ENCODE measurements at places on chromosomes 12 and 14.
A peak's percentile ranks its signal among the peaks of the same experiment; 100 is the strongest.

GRCh38 chr12:979349-979748, 11.7 kb upstream of the ERC1 start:
- no peak for DNase-seq

GRCh38 chr12:104816845-104817503, 141.1 kb downstream of the SLC41A2 start:
- peak; percentile 16 for DNase-seq

DNA sequence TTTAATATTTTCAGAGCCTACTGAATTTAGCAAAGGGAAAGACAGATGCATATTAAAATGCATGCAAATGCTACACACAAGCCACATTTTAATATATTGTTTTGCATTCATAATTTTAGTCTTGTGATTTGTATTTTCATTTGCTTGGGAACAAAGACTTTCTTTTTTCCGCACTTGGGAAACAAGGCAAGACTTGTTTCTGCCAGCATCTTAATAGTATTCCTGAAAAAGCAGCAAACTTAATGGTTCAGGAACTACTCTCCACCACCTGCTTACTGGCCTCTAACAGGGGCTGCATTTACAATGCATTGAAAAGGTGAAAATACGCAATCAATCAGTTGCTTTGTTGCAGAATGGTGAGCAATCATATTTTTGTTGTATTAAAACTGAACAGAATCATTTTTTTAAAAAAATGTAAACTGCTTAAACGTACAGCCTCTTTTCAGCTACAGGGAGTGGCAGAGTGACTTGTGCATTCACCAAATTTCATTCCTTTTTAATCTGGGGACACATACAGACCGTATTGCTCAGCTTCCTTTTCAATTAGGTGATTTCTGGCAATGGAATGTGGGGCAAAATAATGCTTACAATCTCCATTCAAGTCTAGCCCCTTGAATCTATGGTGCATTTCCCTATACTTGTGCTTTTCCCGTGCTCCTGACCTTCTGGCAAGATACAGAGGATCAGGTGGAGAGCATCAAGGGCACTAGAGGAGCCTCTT, 144.1 kb upstream of the BTG1 start:
- peak; percentile 87 for DNase-seq

GRCh38 chr14:92651758-92652406, 96.5 kb downstream of the LGMN start:
- DNase-seq: no peak

DNA sequence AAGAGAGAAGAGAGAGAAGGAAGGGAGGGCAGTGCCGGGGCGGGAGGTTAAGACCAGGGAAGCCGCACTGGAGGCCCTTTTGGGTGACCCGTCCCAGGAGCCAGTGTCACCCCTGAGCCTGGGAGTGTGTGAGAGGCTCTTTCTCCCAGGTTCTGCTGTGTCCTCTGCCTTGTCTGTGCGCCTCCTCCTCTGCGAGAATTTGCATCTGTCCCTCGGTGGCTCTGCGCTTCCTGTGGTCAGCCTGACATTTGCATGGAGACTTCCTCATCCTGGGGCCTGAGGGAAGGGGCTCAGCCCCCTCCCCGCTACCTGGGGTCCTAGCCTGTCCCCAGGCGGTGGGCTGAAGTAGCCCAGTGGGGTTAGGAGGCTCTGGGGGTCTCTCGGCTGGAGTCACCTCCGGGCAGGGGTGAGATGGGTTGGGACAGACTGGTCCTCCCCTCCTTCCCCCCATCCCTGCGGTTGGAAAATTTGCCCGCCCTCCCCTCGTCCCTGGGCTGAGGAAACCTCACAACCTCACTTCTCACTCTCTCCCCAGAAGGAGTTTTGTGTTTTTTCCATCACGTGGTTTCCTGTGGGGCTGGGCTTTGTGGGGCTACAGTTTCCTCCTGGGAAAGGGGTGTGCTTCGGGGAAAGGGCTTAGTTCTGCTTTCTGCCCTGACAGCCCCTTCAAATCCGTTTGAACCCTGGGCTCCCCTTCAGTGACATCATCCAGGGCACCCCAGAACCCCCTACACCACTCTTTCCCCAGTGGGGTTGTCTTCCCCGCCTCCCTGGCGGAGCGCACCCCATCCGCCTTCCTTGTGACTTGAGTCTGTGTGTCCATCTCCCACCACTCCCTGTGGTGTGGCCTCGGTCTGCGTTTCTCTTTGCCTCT, 2.5 kb downstream of the PTPN6 start:
- peak; percentile 75 for DNase-seq

DNA sequence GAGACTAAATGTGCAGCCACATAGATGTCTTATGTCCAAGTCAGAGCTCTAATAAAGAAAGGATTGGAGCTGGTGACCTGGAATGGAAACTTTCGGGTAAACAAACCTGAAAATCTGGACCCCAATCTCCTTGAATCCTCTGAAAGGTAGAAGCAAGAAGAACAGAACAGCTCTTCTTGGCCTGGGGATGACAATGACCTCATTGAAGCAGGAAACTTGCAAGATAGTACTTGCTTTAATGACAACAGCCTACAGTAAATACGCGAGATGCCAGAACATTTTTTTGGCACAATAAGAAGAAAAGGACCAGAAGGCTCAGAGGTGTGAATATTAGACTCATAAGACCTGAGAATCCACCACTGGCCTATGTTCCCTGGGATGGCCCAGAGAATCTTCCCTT, 4.1 kb upstream of the PRIMA1 start:
- no peak for DNase-seq

DNA sequence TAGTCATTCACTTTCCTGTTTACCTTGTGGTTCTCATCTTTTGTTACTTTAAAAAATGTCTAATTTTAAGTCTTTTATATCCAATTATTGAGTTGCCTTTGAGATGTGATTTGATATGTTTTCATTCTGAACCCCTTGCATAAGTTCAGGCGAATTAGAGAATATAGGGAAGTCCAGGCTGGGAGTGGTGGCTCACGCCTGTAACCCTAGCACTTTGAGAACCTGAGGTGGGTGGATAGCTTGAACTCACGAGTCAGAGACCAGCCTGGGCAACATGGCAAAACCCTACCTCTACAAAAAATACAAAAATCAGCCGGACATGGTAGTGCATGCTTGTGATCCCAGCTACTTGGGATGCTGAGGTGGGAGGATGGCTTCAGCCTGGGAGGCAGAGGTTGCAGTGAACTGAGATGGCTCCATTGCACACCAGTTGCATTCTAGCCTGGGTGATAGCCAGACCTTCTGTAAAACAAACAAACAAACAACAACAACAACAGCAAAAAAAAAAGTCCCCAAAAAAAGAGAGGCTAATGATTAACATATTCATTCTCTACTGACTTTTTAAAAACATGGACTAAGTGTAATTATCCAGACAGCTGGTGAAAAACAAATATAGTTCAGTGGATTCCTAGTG, 451.1 kb upstream of the RGS6 start:
- DNase-seq: no peak

DNA sequence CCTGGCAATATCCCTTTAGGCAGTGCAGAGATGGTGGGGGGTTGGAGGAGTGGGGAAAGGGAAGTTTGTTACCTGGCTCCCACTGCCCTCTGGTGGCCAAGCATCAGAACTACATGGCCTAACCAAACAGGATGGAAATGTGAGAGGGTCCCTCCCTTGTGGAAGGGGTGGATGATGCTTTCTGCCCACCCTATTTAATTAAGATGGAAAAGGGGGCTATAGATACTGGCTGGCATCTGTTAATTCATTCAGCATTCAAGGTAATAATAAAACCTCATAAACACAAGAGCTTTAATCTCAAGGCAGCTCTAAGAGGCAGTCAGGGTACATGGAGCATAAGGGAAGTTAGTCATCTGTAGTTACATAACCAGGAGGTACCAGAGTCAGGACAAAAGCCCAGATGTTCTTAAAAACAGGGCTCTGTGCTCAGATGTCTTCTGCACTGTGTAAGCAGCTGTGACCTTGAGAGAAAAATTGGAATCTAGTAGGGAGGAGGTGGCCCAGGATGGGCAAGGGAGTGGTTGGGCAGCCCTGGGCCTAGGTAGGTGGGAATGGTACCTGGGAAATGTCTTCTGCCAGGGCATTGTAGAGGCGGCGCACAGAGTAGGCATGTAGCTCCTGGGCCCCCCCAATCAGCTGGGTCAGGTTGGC, 4.6 kb downstream of the AP1G2 start:
- DNase-seq: peak; percentile 48

- no peak for DNase-seq
These were observed 28.8 kb downstream of the ZFHX2 start for GRCh38 chr14:23522643-23523198.

DNA sequence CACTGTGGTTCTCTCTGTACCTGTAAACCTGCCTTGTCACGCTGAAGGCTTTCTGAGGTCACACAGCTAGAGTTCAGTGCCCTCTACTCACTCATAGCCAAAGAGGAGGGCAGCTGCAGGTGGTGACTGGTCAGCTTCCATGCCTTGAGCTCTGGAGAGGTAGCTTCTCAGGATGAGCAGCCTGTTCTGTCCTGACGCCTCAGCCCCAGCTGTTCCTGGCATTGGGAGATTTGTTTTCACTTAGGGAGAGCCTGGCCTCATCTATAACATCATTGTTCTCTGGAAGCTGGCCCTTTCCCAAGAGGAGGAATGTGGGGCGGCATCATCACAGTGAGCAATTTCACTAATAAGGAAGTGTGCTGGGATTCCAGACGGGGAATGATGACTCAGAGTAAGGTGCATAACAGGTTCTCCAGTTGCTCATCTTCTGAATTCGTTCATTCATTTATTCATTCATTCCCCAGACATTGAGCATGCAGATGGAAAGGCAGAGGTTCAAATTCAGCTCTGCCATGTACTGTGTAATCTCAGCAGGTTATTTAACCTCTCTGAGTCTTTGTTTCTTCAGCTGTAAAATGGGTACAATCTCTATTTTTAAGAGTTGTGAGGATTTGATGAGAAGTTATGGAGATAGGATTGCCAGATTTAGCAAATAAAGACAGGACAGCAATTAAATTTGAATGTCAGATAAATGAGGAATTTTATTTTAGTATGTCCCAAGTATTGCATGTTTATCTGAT, 255.8 kb upstream of the CRY1 start:
- DNase-seq: peak; percentile 91

DNA sequence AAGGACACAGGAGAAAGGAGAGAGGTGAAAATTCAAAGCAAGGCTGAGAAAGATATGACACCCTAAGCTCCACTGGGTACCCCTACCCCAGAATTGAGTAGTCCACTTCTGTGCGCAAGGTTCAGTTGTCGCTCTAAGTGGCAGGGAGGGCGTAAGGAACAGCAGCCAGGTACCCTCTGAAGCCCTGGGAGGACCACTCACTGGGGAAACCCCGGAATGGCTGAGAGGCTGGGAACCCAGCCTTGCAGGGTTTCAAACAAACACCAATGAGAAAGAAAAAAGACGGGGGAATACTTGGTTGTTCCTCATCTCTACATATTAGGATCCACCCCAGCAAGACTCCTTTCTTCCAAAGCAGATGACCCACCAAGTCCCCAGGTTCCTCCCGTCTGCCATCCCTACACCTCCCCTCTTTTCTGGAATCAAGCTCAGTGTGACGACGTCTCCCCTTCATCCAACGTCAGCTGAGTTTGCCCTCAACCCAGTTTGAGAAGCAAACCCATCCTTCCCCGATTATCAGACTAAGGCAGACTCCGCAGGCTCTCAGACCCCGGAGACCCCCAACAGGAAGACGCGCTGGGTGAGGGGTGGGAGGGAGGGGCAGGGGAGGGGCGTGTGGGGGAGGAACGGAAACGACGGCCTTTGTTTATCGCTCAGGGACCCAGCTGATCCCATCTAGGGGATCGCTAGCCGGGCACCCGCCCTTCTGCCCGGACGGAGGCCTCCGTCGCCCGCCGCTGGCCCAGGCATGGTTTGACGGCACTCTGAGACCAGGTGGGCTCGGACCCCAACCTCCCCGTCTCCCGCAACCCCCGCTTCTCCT, 795 bp downstream of the LMBR1L start:
- DNase-seq: no peak

DNA sequence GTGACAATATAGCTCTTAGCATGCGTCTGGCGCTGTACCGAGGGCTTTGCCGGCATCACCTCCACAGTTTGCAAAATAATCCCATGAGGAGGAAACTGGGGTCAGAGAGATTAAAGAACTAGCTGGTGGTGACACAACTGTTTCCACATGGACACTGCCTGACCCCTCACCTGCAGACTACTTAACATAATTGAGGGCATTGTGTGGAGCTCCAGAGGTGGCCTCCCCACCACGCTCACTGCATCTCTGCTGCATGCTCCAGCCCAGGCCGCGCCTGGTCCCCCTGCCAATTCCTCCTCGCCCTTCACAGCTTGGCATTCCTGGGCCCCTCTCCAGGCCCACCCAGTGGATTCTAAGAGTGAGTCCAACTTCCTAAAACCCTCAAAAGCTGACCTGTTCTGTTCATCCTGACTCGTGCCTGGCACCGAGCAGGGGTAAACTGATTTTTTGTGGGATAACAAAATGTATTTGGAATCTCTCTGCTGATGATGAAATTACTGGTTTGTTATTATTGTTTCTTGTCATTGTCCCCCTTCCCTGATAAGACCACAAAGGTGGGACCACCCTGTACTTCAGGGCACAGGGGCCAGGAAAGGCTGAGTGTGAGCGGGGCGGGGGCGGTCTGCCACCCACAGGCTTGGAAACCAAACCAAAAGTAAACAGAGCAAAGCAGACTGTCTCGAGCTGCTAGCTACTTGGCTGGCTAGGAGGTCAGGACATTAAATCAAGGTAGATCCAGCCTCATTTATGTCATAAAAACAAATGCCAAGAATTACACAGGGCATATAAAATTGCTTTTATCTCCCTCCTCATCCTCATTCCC, 40.6 kb downstream of the CHGA start:
- no peak for DNase-seq

Data from fibroblast of skin of right biceps (primary cell).